Hepatocyte (in vitro differentiated cells): ENCODE measurements at places on chromosomes 13 and 19. TPM values are rescaled to one million over a fixed set of nuclear protein-coding genes. Genes with fewer than 3 reads are reported as not detected.

- no peak overlapping the region for H3K4me3 ChIP-seq
- H3K27ac ChIP-seq: no peak overlapping the region
- no peaks in the 10 kb centered on the region for H3K4me1 ChIP-seq
- DNase-seq: peak; percentile 55
- H3K27me3 ChIP-seq: no peaks in the 10 kb centered on the region
- H3K36me3 ChIP-seq: no peaks in the 10 kb centered on the region
Observed at GRCh38 chr19:18856385-18857126, 24.8 kb downstream of the UPF1 start.

Gene MBOAT7
- total RNA-seq: 73.8 and 93.5 TPM in 2 replicates

Gene PBX4
- 0.64 and 3.2 TPM in 2 replicates for total RNA-seq

Gene ZNF304
- 6.9 and 7.5 TPM in 2 replicates for total RNA-seq

Gene SIGLEC12
- total RNA-seq: not detected in 2 replicates

DNA sequence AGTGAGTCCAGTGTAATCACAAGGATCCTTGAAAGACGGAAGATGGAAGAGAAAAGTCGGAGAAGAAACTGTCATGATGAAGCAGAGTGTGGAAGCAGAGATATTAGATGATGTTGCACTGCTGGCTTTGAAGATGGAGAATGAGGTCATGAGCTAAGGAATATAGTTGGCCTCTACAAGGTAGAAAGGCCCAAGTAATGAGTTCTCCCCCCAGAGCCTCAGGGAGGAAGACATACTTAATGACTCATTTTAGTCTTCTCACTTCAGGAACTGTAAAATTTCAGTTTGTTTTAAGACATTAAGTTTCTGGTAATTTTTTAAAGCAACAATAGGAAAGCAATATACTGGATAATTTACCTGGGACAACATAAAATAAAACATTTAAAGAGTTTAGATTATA, 1331.5 kb upstream of the PCDH20 start:
- H3K4me1 ChIP-seq: no peaks in the 10 kb centered on the region
- H3K36me3 ChIP-seq: no peaks in the 10 kb centered on the region

Gene EFNA2
- total RNA-seq: 11.0 and 14.2 TPM in 2 replicates

GRCh38 chr19:19384486-19384885, 21.0 kb upstream of the GATAD2A start:
- H3K27ac ChIP-seq: peak overlapping the region; percentile 82
- DNase-seq: no peak
- H3K4me1 ChIP-seq: peaks cover 14% of the 10 kb centered on the region
- no peaks in the 10 kb centered on the region for H3K36me3 ChIP-seq
- H3K4me3 ChIP-seq: no peak overlapping the region

- DNase-seq: no peak
- no peak overlapping the region for H3K4me3 ChIP-seq
- H3K27me3 ChIP-seq: no peaks in the 10 kb centered on the region
- H3K27ac ChIP-seq: no peak overlapping the region
- no peaks in the 10 kb centered on the region for H3K4me1 ChIP-seq
- no peaks in the 10 kb centered on the region for H3K36me3 ChIP-seq
Observed at GRCh38 chr13:33072282-33072681, 56.1 kb downstream of the KL start.

DNA sequence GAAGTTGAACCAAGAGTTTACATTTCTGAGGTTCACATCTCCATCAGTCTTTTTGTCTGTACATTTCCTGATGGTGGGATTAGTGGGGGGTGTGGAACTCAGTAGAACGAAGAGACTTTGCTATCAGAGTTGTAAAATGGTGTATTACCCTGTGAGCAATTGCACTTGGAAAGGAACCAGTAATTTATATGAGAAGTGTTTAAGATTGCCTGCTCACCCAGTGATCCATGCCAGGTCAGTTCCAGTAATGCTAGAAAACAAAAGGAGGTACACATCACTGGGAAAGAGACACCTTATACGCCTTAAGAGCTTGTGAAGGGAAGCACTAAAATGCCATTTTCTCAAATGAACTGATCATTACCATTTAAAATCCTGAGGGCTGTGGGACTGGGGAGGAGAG, 7.5 kb upstream of the DACH1 start:
- no peak overlapping the region for H3K4me3 ChIP-seq
- H3K27ac ChIP-seq: peak overlapping the region; percentile 32
- H3K27me3 ChIP-seq: peaks cover 14% of the 10 kb centered on the region
- H3K4me1 ChIP-seq: peaks cover 11% of the 10 kb centered on the region
- H3K36me3 ChIP-seq: no peaks in the 10 kb centered on the region

Gene APOE
- total RNA-seq: 3,920 and 3,946 TPM in 2 replicates

GRCh38 chr19:38815059-38816001, 2.6 kb upstream of the LGALS4 start:
- peaks cover 22% of the 10 kb centered on the region for H3K4me1 ChIP-seq
- H3K4me3 ChIP-seq: no peak overlapping the region
- no peaks in the 10 kb centered on the region for H3K27me3 ChIP-seq
- peak; percentile 64 for DNase-seq
- H3K27ac ChIP-seq: peak overlapping the region; percentile 88
- no peaks in the 10 kb centered on the region for H3K36me3 ChIP-seq

DNA sequence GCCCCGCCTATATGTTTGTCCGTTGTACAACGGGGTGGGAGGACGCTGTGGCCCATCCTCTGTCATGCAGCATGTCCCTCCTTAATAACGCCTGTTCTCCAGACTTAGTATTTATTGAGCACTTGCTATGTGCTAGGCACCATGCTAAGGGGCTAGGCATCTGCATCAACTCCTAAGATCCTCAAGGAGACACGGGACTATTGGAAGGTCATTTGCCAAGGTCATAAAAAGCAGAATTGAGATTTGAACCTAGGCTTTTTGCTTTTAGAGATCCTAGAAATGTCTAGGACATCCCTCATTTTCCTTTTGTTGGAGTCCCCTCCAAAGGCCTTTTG, 1.8 kb upstream of the MAST1 start:
- H3K4me3 ChIP-seq: no peak overlapping the region
- no peaks in the 10 kb centered on the region for H3K4me1 ChIP-seq
- no peak for DNase-seq
- H3K27me3 ChIP-seq: peaks cover 93% of the 10 kb centered on the region

Gene RXFP2
- total RNA-seq: not detected in 2 replicates

Gene SLC8A2
- 1.1 and 1.2 TPM in 2 replicates for total RNA-seq

GRCh38 chr19:10976131-10976892, 15.5 kb downstream of the SMARCA4 start:
- H3K4me1 ChIP-seq: peaks cover 22% of the 10 kb centered on the region
- no peak overlapping the region for H3K4me3 ChIP-seq
- peak; percentile 40 for DNase-seq
- no peaks in the 10 kb centered on the region for H3K36me3 ChIP-seq
- peak overlapping the region; percentile 84 for H3K27ac ChIP-seq
- no peaks in the 10 kb centered on the region for H3K27me3 ChIP-seq

Gene SPACA6
- total RNA-seq: 6.9 and 7.2 TPM in 2 replicates

DNA sequence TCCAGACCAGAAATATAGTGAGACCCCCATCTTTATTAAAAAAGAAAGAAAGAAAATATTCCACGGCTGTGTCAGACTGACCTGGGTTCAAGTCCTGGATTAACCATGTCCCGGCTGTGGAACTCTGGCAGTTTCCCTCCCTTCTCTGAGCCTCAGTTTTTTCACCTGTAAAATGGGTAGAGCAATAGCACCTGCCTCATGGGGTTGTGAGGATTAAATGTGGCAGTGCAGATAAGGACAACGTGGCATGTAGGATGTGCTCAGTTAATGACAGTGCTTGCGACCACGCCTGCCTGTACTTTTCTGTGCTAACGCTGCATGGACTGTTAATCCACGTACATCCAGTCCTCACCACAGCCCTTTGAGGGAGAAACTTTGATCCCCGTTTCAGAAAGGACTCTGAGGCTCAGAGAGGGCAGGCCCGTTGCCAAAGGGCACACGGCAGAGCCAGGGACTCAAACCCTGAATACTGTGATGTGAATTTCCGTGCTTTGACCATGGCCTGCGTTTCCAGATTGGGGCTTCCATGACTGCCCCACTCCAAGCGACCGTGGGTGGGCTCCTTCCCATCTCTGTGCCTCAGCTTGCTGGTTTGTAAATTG, 16.1 kb downstream of the SBK2 start:
- no peak overlapping the region for H3K4me3 ChIP-seq
- no peak overlapping the region for H3K27ac ChIP-seq
- H3K36me3 ChIP-seq: no peaks in the 10 kb centered on the region
- H3K4me1 ChIP-seq: no peaks in the 10 kb centered on the region
- no peak for DNase-seq

DNA sequence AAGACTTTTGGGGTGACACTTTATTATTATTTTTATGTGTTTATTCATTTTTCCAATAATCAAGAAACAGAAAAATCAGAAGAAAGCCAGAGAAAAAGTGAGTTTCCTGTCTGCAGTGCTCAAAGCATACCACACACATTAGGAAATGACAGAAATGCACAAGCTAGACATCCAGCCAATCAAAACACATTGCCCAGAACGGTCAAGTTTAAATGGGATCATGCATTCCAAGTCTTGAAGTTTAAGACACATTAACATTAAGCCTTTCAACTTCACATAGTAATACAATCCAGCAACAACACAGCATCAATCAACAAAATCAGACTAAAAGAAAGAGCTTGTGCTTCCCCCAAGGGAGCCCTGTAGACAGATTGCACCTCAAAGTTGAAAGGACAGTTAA, 28.7 kb upstream of the MEDAG start:
- H3K36me3 ChIP-seq: no peaks in the 10 kb centered on the region
- H3K27ac ChIP-seq: peak overlapping the region; percentile 16
- no peaks in the 10 kb centered on the region for H3K27me3 ChIP-seq
- no peak overlapping the region for H3K4me3 ChIP-seq
- no peak for DNase-seq

Gene SLAIN1
- total RNA-seq: 19.5 and 22.7 TPM in 2 replicates

GRCh38 chr13:97226788-97227627, 4.9 kb downstream of the MBNL2 start:
- H3K4me1 ChIP-seq: peaks cover 33% of the 10 kb centered on the region
- DNase-seq: peak; percentile 41
- no peaks in the 10 kb centered on the region for H3K27me3 ChIP-seq
- peak overlapping the region; percentile 96 for H3K27ac ChIP-seq
- H3K4me3 ChIP-seq: peak overlapping the region; percentile 6

- DNase-seq: no peak
- no peak overlapping the region for H3K4me3 ChIP-seq
- H3K27me3 ChIP-seq: no peaks in the 10 kb centered on the region
- peaks cover 13% of the 10 kb centered on the region for H3K4me1 ChIP-seq
Observed at GRCh38 chr13:24215732-24216131, 55.2 kb downstream of the SPATA13 start.

GRCh38 chr19:45767410-45767880, 1.6 kb downstream of the SIX5 start:
- no peaks in the 10 kb centered on the region for H3K27me3 ChIP-seq
- peak overlapping the region; percentile 97 for H3K27ac ChIP-seq
- DNase-seq: peak; percentile 84
- H3K4me1 ChIP-seq: peaks cover 37% of the 10 kb centered on the region
- no peaks in the 10 kb centered on the region for H3K36me3 ChIP-seq
- peak overlapping the region; percentile 65 for H3K4me3 ChIP-seq

Gene KIR2DL3
- not detected in 2 replicates for total RNA-seq

DNA sequence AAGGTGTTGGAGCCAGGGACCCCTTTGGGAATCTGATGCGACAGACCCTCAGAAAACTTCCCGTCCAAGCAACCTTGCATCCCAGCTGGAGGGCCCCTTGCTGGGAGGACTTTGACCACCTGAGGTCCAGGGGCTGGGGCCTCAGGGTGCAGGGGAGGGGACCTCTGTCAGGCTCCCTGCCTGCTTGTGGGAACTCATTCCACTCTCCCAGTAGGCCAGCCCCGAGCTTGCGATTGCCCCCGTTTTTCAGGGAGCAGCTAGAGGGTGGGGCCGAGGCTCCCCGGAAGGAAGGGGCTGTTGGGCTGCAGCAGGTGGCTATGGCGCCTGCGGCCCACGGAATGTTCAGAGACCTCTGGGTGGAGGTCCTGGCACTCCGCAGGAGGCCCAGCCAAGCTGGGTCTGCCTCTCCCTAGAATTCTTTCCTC, 2.8 kb downstream of the GNA11 start:
- no peaks in the 10 kb centered on the region for H3K36me3 ChIP-seq
- peak; percentile 61 for DNase-seq
- H3K27me3 ChIP-seq: no peaks in the 10 kb centered on the region
- no peak overlapping the region for H3K4me3 ChIP-seq
- H3K4me1 ChIP-seq: peaks cover 34% of the 10 kb centered on the region
- peak overlapping the region; percentile 92 for H3K27ac ChIP-seq

- DNase-seq: no peak
- no peaks in the 10 kb centered on the region for H3K36me3 ChIP-seq
- no peak overlapping the region for H3K27ac ChIP-seq
- H3K4me1 ChIP-seq: no peaks in the 10 kb centered on the region
- no peak overlapping the region for H3K4me3 ChIP-seq
Observed at GRCh38 chr19:50826492-50827240, 3.1 kb upstream of the KLK1 start.

DNA sequence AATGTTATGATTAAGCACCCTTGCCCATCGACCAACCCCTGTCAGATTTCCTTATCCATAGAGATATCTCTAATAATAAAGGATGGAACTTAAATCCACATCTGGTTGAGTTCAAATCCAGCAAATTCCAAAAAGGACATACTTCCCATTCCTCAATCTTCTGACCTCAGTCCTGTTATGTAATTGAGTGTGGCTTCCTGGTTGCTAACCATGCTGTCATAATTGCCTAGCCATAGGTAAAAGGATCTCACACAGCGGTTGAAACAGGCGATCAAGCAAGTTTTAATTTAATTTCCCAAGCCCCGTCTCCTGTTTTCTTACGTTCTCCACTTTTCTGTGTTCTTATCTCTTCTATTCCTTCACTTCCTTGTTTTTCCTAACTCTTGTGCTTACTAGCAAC, 550.3 kb downstream of the GPC6 start:
- no peaks in the 10 kb centered on the region for H3K36me3 ChIP-seq
- no peaks in the 10 kb centered on the region for H3K4me1 ChIP-seq
- no peak for DNase-seq

DNA sequence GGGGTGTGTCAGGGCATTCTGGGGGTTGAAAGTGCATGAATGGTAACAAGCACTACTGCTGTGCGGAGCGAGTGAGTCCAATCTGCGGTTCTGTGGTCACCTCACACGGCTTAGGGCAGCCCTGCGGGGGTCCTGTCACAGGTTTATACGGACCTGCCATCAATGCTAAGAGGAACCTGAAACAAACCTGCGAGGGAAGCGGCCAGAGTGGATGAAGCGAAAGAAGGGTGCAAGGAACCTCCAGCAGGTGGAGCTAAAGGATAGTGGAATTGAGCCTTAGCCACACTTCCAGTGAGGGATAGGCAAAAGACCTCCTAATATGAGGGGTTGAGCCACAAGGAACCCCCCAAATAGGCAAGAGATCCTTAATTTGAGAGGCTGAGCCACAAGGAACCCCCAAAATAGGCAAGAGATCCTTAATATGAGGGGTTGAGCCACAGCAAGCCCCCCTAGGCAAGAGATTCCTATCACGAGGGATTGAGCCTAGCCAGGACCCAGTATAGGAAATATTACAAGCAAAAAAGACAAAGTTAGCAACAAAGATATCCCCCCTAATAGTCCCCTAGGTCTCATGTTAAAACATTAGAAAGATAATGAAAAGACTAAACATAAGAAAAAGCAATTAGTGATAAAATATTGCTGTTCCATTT, 6.3 kb upstream of the ZNF69 start:
- no peak overlapping the region for H3K27ac ChIP-seq
- H3K4me1 ChIP-seq: no peaks in the 10 kb centered on the region
- H3K27me3 ChIP-seq: no peaks in the 10 kb centered on the region
- no peaks in the 10 kb centered on the region for H3K36me3 ChIP-seq

GRCh38 chr19:56566904-56567273, 379 bp upstream of the ZNF470 start:
- no peaks in the 10 kb centered on the region for H3K4me1 ChIP-seq
- no peaks in the 10 kb centered on the region for H3K27me3 ChIP-seq
- peak overlapping the region; percentile 97 for H3K4me3 ChIP-seq
- DNase-seq: peak; percentile 58
- peaks cover 4% of the 10 kb centered on the region for H3K36me3 ChIP-seq

GRCh38 chr19:39941615-39942365, 7.4 kb upstream of the FCGBP start:
- H3K4me1 ChIP-seq: peaks cover 27% of the 10 kb centered on the region
- no peak for DNase-seq
- peak overlapping the region; percentile 56 for H3K27ac ChIP-seq
- H3K36me3 ChIP-seq: no peaks in the 10 kb centered on the region
- H3K27me3 ChIP-seq: no peaks in the 10 kb centered on the region
